Activated CD4-positive, alpha-beta T cell treated with anti-CD3 and anti-CD28 coated beads for 36 hours (primary cell): ENCODE measurements at places on chromosomes 7 and 10. TPM values are rescaled to one million over a fixed set of nuclear protein-coding genes. Genes with fewer than 3 reads are reported as not detected.

Gene UPK3BL2
- 23.4 TPM for total RNA-seq

Gene ADCYAP1R1
- total RNA-seq: not detected

Gene SPDYE9
- not detected for total RNA-seq

Gene SNX8
- 37.1 TPM for total RNA-seq

Gene LRRC4
- total RNA-seq: 0.50 TPM

Gene ACTL6B
- not detected for total RNA-seq

Gene HOXA13
- total RNA-seq: not detected

Gene RPEL1
- total RNA-seq: not detected

Gene VWDE
- total RNA-seq: 2.3 TPM

Gene RET
- total RNA-seq: 0.32 TPM

Gene ANKRD61
- 0.32 TPM for total RNA-seq

Gene COBL
- total RNA-seq: not detected

Gene TSPAN12
- total RNA-seq: not detected

Gene ASIC3
- total RNA-seq: 6.7 TPM
